CD4-positive, alpha-beta T cell treated with Interleukin-4 for 1 hour (primary cell): ENCODE measurements at places on chromosomes 12 and 14.

- DNase-seq: no peak
Measured at GRCh38 chr12:114638790-114639435, 45.1 kb downstream of the TBX3 start.

DNA sequence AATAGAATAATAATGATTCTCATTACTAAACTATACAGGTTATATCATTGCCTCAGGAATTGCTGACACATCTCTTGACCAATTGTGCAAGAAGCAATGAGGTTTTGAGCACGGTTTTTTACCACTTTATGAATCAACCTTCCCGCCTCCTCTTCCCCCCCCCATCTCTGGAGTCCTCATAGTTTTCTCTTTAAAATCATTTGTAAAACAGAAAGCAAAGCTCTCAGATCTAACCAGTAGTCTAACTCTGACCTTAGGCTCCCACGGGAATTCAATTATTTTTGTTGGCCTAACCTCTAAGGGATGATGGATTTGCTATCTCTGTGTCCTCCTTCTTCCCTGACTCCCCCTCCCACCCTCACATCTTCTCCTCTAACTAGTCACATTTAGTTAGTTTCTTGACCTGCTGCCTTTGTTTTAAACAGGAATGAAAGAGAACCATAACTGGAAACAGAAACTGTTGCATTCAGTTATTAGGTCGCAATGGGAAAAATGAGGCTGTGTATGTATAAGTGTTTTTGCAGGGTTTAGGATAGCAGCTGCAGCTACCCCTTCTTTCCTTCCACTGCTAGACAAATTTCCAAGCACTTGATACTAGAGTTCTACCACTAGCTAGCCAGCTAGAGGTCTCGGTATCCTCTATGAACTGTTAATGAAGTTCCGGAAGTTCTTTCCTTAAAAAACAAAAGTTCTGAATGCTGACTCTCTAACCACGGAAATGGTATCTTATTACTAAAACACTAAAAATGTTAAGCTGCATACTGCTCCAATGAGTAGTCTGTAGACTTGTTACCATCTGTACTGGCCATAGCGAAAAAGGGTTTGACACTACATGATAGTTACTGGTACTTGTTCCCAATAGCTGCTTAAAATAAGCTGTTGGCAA is 65.4 kb downstream of the TAOK3 start:
- peak; percentile 36 for DNase-seq

DNA sequence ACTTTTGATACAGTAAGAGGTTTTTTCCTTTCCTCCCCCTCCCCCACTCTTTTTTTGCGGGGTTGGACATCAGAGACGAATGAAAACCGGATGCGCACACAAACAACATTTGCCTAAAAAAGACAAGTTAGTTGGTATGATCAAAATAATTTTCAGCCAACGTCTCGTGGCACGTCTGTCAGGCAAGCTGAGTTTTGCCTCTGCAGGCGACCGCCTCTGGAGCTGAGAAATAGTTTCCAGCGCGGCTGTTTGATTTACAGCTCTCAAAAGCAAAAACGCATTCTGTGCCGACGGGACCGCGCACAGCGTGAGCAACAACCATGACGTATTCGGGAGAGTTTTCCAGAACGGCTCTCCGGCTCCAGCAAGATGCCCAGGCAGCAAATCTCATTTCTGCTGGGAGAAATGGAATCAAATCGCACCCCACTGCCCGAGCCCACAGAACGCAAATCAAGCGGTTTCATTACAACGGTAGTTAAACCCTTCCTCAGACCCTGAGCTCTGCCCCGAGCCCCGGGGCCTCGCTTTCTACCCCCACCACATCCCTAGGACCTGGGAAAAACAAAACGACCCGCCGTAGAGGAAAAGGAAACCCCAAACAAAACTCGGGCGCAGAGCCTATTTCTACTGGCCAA is 14.2 kb upstream of the CALM1 start:
- DNase-seq: peak; percentile 71

DNA sequence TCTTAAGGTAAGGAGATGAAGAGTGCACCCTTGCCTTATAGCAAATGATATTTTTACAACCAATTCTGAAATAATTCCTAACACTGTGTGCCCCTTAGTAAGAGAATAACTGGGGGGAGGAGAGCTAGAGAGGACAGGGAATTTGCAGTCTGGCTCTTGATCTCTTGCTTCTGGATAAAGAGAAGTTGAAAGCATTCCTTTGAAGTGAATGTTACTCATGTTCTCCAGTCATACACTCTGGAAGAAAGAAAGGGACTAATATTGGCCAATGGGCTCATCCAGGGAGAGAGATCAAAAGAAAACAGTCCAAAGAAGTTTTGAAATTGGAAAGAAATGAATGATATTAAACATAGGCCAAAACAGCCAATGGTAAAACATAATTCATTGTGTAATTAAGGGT is 25.3 kb downstream of the C12orf75 start:
- no peak for DNase-seq

GRCh38 chr12:47819138-47819895 is 386 bp downstream of the HDAC7 start:
- peak; percentile 52 for DNase-seq

DNA sequence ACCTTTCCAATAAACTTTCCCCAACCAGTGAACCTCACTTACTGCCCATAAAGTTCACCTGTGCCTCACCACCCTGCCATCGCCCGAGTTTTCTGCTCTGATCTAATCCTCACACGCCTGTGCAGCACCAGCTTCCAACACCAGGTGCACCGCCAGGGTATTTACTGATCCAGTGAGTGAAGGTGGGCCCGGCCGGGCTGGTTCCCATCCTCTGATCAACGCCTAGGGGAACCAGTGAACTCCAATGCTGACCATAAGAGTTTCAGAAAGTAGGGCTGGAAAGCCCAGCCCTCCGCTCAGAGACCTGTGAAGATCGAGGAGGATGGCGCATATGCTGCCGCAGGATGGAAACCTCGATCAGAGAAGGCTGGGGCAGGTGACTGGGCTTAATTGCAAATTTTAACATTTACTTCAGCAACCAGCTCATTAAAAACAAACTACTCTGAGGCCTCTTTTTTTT is 685 bp upstream of the MYL6B start:
- DNase-seq: peak; percentile 68

DNA sequence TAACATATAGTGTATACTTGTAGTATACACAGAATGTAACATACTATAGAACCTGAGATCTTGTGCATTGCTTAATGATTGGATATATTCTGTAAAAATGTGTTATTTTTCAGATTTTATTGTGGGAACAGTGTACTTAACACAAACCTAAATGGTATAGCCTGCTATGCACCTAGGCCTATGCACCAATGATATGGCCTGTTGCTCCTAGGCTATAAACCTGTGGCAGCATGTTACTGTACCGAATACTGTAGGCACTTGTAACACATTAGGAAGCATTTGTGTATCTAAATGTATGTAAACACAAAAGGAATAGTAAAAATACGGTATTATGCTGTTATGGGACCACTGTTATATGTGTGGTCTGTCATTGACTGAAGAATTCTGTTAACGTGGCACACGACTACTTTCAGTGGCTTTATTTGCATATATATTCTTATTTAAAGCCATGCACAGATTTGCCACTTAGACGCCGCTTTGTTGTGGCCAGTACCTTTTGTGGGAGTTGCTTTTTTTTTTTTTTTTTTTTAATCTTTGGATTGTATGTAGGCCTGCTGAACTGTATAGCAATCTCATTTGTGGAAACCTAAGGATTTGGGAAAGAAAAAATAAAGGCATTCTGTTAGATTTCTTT is 7.4 kb downstream of the PAPOLA start:
- DNase-seq: no peak

DNA sequence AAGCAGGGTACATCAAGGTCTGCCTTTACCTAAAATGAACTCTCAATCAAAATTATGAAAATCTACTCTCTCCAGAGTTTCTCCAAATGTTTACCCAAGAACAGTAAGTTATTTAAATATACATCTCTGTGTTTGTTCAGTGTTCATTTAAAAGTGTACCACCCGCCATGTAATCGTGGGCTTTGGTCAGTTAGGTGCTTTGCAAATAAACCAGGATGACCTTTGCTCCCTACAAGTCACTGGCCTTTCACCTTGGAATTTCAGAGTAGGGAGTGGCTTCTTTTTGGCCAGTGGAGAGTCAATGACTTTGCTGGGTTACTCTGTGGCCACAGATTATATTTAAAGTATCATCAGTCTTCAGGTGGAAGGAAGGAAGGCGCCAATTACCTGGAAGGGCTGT is 74.6 kb upstream of the PTPRB start:
- no peak for DNase-seq

- DNase-seq: peak; percentile 75
Measured at GRCh38 chr12:48996794-48997718, 2.1 kb downstream of the DDN start.

GRCh38 chr12:27610374-27610773 is 85.9 kb upstream of the REP15 start:
- DNase-seq: no peak

DNA sequence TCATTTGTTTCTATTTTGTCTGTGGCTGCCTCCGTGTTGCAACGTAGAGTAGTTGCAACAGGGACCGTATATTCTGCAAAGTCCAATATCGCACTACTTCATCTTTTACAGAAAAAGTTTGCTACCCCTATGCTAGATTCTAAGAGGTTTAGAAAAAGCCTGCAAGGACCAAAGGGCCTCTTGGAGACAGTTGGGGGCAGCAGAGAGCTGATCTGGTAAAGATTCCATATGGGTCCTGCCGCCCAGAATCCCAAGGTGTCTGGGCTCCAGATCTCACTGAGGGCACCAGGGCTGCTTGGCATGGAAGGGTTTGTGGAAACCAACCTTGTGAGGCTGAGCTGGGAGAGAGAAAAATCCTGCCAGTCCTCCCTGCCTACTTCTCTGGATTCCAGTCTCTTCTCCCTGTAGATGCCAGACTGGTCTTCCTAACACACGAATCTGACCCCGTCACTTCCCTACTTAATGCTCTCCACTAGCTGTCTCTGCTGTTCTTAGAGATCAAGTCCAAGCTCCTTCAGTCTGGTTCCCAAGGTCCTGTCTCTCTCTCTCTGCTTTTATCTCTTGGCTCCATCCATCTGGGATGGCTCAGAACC is 74.6 kb downstream of the GLRX5 start:
- no peak for DNase-seq
